ENCODE measurements at places on chromosomes 4 and X. TPM values are rescaled to one million over a fixed set of nuclear protein-coding genes. Genes with fewer than 3 reads are reported as not detected.

GRCh38 chr4:143140696-143141095 lies 44.0 kb upstream of the USP38 start:
- no peak for DNase-seq

- no peak for DNase-seq
Observed at GRCh38 chr4:158850800-158851644, 82.2 kb downstream of the FNIP2 start.

DNA sequence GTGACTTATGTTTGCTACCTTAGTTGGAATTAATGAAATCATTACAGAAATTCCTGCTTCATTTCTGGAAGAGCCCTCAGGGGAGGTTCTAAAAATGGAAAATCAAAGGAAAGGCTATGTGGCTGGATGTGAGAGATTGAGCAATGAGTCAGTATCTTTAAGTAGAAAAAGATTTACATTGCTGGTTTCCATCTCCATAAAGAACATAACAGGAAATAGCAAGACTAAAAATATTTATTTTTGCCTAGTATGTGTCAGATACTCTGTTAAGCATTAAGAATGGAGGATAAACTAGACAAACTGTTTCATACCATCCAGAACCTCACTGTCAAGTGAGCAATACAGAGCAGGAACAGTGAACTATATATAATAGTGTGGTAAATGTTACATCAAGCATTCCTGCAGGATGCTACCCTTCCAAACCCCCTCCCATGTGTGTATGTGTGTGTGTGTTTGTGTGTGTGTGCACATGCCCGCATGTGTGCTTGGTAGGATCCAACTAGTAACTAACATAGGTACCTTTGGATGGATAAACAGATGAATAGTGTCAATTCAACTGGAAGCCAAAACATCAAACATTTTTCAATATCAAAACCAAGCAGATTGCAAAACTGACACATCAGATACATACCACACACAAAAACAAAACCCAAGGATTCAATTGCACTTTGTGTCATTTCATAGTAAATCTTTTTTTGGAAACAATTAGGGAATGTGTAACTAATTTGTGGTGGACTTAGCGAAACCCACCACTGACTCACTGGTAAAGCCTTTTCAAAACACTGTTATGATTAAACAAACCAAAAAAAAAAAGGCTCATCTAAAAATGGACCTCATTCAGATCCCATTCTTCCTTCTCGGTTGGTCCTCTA lies 223.4 kb downstream of the SHROOM3 start:
- peak; percentile 10 for DNase-seq

DNA sequence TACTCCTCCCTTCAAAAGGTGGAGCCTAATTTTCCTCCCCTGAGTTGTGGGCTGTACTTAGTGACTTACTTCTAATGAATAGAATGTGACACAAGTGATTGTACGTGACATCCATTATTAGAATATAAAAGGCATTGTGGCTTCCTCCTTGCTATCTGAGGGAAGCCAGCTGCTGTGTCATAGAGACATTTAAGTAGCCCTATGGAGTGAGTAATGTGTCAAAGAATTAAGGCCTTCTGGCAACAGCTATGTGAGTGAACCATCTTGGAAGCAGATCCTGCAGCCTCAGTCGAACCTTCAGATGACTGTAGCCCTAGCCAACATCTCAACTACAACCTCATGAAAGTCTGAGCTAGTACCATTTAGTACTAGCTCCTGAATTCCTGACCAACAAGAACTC lies 76.1 kb downstream of the BCOR start:
- no peak for DNase-seq

DNA sequence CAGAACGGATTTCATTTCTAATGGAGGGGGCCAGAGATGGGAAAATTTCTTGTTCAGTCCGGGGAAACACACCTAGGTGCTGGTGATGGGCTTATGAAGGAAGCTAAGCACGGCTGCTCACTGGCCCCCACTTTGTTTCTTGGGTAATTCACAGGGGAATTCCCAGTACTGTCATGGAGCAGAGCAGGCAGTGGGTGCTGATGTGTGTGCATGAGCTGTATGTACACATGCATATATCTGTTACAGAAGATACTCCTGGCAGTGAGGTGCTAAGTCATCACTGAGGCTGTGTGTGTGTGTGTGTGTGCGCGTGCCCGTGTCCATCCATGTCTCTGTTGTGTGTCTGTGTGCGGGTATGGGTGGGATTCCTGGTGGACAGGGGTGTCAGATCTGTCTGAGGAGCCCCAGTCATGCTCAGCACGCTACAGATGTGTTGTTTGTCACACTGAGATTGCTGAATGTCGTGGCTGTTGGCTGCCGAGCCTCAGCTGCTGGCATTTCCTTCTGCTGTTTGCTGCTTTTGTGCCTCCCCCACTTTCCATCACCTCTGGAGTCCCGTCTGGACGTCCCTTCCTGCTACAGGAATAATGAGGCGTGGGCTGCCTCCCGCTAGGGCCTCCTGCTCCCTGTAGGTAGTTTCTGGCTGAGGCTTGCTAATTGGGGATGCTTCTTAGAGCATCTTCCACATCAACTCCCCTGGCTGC lies 53.3 kb downstream of the JADE1 start:
- no peak for DNase-seq

GRCh38 chrX:69607616-69608015 lies 8.3 kb upstream of the EDA start:
- no peak for DNase-seq

- DNase-seq: no peak
Observed at GRCh38 chr4:100836929-100837328, 319.1 kb upstream of the EMCN start.

DNA sequence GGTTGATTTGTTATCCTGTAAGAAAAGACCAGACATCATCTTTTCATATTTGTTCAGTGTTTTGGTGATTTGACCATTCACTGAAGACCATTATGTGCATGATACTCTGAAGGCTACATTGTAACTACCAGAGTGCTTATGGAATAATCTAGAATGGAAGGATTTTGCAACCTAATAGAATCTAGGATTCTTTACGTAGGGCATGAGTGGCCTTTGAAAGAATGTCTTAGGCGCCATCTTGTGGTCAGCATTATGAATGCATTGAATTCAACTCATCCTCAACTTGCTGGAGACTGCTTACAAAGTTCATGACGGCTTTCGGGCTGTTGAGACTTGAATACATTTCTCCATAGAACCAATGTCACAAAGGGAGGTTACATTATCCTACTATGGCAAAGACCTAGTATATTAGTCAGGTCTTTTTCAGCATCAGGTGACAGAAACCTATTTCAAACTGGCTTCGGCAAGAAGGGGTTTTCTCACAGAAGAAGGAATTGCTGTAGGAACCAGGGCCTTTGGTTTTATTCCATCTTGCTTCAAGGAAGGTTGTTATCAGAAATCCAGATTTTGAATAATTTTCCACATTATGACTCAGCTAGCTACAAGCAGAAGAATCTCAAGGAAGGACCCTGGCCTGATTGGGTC lies 104.1 kb downstream of the GPAT3 start:
- DNase-seq: no peak

DNA sequence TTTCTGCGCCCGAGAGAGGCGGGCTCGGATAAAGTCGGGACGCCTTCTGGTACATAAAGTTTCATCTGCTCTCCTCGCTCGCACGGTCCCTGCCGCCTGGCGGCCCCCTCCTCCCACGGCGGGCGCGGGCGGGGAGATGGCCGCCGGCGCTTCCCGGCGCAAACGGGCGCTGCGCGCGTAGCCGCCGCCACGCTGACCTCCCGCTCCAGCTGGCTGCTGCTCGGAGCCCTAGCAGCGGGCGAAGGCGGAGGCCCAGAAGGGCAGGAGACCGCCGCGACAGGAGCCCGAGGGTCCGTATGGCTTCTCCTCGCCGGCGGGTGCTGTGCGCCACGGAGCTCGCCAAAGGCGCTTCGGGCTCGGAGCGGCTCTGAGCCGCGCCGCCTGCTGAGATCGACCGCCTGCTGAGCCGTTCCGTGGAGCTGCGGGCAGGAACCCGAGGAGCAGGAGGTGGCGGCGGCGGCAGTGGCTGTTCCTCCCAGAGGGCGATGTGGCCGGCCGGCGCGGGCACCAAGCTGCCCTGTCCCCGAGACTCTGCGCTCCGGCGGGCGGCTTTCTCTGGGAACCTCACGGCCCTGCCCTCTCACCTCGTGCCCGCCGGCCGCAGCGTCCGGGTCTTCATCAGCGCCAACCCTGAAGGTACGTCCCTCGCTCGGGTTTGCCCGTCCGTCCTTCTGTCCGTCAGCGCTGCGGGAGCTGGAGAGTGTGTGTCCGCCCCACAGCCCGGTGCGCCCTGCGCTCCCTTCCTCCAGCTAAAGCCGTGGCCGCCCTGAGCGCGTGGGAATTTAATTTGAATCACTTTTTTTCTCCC lies at the start of gene NWD2:
TSS of gene NWD2 (plus strand) at position 161 of the 808 bp plus-strand sequence. CDS start at position 486, 325 bp downstream.
- peak; percentile 8 for DNase-seq

- DNase-seq: no peak
Observed at GRCh38 chrX:57915680-57916079, 5.4 kb upstream of the ZXDA start.

DNA sequence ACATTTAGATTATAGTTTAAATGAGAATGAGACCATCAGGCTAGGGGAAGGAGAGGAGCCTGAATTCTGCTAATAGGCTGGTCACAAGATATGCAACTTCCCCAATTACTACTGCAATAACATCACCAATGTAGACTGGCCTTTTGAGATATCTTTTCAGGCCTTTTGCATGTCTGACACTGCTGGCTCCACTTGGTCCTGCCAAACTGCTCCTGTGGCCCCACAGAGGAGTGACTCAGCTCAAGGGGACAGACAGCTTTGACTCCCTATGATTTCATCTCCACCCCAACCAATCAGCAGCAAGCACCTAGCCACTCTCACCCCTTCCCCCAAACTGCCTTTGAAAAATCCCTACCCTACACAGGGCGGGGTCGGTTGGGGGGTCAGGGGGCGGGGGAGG lies 22.8 kb downstream of the GPRIN3 start:
- DNase-seq: peak; percentile 12

The CXXC4 gene
- total RNA-seq: not detected

The NMU gene
- not detected for total RNA-seq

The NLGN4X gene
- not detected for total RNA-seq
